ENCODE measurements at places on chromosomes 5 and 9.

- no peak for DNase-seq
These were observed 128.1 kb upstream of the RPS23 start for GRCh38 chr5:82406205-82406773.

- DNase-seq, result no peak
These were observed 4.4 kb downstream of the MPDZ start for GRCh38 chr9:13274886-13275641.

GRCh38 chr9:14906000-14906399, 4.2 kb downstream of the FREM1 start:
- DNase-seq, result no peak

DNA sequence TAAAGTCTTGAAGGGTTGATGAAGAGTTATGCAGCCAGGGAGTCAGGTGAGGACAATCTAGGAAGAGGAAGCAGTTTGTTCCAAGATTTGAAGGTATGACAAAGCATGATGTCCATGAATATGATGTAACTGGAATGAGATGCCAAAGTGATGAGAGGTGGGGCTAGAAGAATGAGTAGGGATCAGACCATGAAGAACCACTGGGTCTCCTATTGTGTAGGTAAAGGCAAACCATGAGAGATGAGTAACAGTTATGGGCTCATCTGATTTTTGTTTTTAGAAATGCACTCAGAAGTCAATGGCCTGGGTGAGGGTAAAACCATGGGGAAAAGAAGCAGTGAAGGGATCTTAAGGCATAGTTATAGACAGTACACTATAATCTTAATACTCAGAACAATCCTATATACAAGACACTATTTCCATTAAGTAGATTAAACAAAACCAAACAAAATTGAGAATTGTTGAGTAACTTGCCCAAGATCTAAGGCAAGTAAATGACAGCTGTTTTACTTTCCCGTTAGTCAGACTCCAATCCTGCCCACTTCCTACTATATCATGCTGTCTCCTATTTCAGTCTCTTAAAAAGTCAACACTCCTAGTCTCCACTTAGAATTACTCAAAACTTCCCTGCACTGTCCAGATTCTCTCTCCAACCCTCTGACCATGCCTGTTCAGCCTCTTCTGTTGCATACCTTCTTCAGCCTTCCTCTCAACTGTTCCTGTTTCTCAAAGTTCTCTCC, 393.8 kb upstream of the MEF2C start:
- DNase-seq, result no peak

GRCh38 chr9:73046769-73047168, 93.9 kb upstream of the ALDH1A1 start:
- DNase-seq, result no peak

GRCh38 chr5:155753943-155754581, 572.9 kb upstream of the SGCD start:
- DNase-seq, result no peak

DNA sequence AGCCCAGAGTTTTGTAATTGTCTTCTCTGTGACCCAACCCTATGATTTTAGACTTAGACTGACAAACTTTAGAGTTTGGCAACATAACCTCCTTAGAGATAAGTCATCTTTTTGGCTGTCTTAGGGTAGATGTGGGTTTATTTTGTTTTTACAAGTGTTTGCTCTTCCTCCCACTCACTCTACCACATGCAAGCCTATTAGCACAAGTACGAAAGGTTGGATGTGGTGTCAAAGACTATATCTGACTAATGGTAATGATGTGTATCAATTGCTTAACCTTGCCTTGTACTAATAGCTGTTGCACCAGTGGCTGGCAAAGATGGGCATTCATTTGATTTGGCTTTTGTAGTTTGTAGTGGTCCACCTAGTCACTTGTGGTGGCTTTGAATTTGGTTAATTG, 46.5 kb downstream of the SLC25A46 start:
- no peak for DNase-seq

GRCh38 chr9:81653240-81653639, 36.1 kb downstream of the TLE1 start:
- no peak for DNase-seq

GRCh38 chr9:131977109-131977838, 102.4 kb downstream of the MED27 start:
- no peak for DNase-seq

DNA sequence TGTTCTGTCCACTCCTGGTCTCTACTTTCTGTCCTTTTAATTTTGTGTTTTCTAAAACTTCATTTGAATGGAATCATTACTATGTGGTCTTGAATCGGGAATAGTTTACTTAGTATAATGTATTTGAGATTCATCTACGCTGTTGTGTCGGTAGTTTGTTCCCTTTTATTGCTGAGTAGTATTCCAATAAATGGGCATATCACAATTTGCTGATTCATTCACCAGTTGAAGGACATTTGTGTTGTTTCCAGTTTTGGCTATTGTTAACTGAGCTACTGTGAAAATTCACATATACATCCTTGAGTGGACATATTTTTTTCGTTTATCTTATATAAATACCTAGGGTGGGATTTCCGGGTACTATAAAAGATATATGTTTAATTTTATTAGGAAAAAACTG, 19.5 kb upstream of the PPARGC1B start:
- no peak for DNase-seq

DNA sequence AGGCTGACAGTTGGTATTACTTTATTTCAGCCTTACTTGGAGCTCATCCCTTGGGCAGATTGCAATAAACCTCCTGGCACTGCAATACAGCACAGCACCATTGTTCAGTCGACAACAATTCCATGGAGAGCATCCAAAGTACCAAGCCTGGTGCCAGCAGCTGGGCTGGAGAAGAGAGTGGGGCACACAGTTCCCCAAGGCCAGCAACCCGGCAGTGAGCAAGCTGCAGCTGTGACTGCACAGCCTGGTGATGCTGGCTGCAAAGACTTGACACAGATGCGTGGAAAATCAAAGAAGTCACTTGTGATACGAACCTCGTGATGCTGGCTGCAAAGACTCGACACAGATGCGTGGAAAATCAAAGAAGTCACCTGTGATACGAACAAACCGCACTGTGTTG, 125.4 kb downstream of the ATPSCKMT start:
- DNase-seq, result no peak

DNA sequence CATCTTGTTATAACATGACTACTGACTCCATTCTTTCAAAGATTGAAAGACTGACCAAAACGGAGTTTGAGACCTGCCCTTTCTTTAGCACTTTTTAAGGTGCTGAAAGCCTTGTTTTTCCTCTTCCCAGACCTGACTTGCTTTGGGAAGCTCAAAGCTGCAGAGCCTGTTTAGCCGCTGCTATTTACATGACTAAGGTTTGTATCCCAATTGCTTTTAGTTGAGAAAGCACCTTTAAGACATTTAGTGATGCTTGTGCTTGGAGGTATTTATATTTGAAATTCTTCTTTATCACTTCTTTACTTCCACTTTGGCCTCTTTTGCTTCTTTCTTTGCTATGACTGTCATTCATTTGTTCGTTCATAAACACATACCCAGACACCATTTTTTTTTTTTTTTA, 182.6 kb upstream of the ELL2 start:
- no peak for DNase-seq

DNA sequence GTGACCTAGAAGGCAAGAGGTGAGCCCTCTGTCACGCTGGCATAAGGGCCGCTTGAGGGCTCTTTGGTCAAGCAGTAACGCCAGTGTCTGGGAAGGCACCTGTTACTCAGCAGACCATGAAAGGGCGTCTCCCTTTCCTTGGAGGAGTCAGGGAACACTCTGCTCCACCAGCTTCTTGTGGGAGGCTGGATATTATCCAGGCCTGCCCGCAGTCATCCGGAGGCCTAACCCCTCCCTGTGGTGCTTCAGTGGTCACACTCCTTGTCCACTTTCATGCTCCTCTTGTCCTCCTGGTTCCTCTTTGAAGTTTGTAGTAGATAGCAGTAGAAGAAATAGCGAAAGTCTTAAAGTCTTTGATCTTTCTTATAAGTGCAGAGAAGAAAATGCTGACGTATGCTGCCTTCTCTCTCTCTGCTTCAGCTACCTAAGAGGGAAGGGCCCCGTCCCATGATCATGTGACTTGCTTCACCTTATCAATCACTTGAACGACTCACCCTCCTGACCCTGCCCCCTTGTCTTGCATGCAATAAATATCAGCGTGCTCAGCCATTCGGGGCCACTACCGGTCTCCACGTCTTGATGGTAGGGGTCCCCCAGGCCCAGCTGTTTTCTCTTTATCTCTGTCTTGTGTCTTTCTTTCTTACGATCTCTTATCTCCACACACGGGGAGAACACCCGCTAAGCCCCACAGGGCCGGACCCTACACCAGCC, 16.7 kb upstream of the SCGB3A1 start:
- DNase-seq, result no peak

GRCh38 chr9:15426019-15426418, 3.3 kb downstream of the SNAPC3 start:
- no peak for DNase-seq

GRCh38 chr5:98805070-98805469, 31.6 kb downstream of the RGMB start:
- DNase-seq, result no peak

DNA sequence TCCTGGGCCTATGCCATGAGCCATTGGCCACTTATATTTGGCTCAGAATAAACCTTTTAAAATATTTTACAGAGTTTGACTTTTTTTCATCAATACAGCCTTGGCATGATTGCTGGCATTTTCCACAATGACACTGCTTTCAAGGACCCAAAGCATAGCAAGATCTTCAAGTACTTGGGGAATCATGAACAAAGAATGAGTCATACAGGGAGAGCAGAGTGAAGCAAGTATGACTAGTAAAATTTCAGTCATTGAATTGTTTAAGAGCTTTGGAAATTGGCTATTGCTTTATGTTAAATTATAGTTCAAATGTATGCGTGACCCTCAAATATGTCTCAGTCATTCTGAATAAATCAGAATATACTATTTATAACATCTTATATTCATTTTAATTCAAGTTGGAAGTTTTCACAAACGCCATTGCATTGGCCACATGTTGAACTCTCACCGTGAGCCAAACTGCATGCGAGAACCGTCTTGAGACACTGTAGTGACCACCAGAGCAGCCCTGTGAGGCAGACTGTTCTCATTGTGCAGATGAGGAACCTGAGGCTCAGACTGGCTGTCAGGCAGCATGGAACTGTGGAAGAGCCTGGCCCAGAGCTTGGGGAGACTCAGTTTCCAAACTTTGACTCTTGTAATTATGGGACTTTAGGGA, 52.9 kb downstream of the GDNF start:
- no peak for DNase-seq

- peak; percentile 21 for DNase-seq
These were observed 1.0 kb downstream of the FOXE1 start for GRCh38 chr9:97853844-97854695.

DNA sequence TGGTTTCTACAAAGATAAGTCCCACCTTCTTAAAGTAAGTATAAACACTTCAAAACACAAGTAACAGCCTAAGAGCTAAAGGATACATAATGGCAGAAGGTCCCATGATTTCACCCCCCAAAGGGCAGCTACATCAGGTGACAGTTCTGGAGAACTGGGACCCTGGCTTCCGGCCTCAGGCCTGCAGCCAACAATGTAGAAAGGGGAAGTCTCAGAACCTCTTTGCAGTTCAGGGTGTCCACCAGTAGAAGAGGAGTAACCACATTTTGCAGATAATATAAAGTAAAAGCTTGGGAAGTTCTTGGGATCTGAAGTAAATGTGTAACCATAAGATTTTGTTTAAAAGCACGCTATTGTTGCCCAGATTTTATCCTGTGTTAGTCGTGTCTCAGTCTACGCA, 267.4 kb upstream of the VLDLR start:
- no peak for DNase-seq

GRCh38 chr9:133321411-133321935, 14.5 kb downstream of the SURF6 start:
- no peak for DNase-seq

- DNase-seq, result no peak
These were observed 13.5 kb upstream of the BARX1 start for GRCh38 chr9:93968451-93969327.

DNA sequence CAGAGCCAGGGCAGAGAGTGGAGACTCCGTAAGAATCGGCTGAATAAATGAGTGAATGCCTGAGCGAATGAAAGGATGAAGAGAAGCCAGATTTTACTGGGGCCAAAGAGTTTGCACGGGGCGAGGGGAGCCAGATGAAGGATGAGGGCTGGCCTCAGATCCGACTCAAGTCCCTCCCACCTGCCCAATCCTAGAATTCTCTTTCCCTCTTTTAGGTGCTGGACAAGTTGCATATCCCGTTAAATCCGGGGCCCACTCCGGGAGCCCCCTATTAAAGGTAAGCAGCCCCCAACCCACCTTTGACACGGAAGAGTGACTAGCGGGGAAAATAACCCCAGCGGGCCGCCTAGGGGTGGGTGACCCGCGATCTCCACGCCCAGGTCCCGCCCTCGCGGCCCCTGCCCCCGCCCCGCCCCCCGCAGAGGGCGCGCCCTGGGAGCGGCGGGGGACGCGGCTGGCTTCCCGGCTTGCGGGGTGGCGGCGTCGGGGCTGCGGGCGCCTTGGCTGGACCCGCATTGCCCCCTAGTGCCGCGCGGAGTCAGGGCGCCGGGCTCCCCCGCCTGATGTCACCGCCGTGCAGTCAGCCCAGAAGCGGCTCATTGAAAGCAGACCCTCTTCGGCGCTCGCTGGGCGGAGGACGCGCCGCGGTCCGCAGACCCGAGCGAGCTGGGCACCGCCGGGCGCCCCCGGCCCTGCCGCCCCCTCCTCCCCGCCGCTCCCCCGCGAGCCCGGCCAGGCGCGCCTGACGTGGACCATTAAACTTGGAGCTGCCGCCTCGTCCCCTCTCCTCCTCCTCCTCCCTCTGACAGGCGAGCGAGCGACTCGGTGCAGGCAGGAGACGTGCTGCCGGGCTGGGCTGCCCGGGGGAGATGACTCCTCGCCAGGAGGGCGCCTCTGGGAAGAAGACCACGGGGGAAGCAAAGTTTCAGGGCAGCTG, at the start of gene ADRA1B:
ADRA1B (plus strand) TSS at position 579 of the 937 bp plus-strand sequence. CDS start 424 bp downstream, outside the sequence.
- DNase-seq, result no peak

- DNase-seq, result no peak
These were observed 859 bp downstream of the RETREG1 start for GRCh38 chr5:16615741-16616535.

DNA sequence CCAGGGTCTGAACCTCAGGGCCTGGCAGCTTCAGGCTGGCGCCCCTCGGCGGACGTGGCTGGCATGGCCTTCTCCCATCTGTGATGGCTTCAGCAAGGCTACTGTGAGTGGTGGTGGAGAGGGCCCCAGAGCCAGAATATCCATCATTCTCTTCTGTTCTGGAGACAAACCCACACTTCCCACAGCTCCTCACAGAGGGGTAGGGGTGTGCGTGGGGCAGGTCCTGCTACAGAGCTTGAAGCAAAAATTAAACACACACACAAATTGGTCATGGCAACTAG, 9.6 kb downstream of the GPX3 start:
- no peak for DNase-seq

GRCh38 chr9:87829756-87830155, 52.9 kb upstream of the SPATA31E1 start:
- no peak for DNase-seq

- DNase-seq, result no peak
These were observed 50.0 kb upstream of the SLC25A51 start for GRCh38 chr9:37953775-37954437.
